ENCODE measurements at places on chromosomes 11 and 22.

DNA sequence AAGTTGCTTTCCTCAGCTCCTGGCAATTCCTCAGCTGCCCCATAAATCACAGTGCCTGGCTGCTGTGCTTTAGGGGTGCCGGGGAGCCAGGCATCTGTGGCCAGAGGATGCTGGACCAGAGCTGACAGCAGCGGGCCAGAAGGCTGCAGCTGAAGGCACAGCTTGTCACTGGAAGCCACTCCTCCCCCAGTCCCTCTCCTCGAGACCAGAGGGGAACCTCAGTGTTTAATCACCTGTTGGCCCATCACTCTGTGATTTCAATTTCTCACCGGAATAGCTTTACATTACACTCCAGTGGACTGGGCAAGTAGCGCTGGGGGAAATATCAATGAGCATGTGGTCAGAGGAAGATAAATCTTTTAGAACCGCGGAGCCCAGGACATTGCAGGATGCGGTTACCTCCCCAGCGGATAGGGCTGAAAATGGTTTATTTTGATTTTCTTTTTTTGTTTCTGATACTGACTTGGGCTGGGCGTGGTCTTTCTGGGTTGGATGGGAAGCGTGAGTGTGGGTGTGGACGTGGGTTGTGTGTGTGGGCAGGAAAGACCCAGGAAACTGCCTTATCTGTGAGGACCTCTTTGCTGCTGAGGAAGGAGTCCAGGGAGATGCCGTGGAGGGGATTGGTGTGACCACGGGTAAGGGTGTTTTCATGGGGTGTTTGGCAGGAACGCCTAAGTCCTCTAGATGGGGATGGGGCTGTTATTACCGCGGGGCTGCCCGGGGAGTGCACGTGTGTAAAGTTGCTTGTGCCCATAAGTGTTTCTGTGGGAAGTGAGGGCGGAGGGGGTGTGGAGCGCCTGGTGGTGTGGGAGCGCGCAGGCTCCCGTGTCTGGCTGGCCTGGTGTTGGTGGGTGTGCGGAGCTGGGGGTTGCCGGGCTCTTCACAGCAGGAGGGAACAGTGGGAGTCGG is 4.0 kb downstream of the DAGLA start:
- DNase-seq: no peak

- DNase-seq: no peak
Measured at GRCh38 chr11:119336744-119337469, 2.6 kb downstream of the RNF26 start.

- no peak for DNase-seq
Measured at GRCh38 chr11:130433357-130433756, 4.9 kb upstream of the ADAMTS8 start.

- no peak for DNase-seq
Measured at GRCh38 chr11:35619855-35620640, 1.8 kb downstream of the FJX1 start.

DNA sequence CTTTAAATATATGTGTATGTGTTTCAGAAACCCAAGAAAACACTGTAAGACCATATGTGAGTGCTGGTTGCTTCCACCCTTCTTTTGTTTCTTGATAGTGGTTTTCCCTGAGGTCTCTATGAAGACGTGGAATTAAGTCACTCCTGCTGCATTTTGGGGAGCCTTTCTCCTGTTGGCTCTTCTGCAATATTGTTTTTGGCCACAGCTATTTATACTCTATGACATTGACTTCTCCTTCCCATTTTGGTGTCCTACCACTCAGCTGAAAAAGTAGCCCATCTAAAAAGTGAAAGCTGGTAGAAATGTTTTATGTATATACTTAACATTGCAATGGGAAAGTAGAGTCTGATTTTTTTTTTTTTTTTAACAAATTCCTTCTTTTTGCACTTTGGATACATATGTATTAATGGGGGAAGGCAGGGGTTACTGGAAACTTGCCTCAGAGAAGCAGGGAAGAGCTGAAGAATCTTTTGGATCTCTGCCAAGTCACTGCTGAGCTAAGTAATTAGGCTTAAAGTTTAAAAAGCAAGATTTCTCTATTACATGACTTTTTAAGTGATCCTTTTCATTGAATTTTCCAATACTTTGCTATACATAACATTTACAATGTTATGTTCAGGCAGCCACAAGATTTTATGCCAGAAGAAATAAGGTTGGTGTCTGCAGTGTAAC is 1.8 kb downstream of the TTC17 start:
- no peak for DNase-seq

- no peak for DNase-seq
Measured at GRCh38 chr11:60318726-60319125, 8.3 kb upstream of the MS4A6E start.

DNA sequence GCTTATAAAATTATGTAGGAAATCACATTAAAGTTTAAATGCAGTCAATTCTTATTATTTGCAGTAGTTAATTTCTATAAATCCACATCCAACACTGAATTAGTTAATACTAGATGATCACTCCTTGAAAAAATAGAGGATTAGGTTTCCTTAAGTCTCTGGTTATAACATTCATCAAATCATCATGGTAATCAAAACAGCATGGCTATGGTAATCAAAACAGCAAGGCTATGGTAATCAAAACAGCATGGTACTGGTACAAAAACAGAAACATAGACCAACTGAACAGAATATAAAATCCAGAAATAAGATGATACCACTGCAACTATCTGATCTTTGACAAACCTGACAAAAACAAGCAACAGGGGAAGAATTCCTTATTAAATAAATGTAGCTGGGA is 814.6 kb upstream of the CCDC179 start:
- no peak for DNase-seq

- DNase-seq: no peak
Measured at GRCh38 chr11:44928816-44929215, 21.9 kb downstream of the TP53I11 start.

GRCh38 chr11:933142-933851 is 7.6 kb downstream of the AP2A2 start:
- DNase-seq: no peak

Measured in amygdala (tissue), 56 donors.